Common myeloid progenitor, CD34-positive (primary cell): ENCODE measurements at places on chromosomes 7 and 10.

DNA sequence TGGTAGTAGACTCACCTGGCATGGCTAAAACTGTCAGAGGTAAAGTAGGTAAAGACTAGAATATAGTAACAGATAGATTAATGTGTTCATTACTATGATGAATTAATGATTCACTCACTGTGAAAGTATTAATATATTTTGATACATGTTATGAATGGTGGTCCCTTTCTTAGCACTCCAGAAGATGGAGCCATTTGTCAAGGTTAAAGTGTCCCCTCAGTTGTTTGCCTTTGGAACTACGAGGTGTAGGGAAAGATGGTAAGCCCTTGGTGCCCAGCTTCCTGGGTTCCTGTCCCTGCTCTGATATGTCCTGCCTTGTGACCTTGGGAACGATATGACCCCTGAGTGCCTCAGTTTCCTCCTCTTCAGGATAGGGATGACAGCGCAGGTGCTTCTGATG lies 49.4 kb downstream of the HTRA1 start:
- no peak for DNase-seq

DNA sequence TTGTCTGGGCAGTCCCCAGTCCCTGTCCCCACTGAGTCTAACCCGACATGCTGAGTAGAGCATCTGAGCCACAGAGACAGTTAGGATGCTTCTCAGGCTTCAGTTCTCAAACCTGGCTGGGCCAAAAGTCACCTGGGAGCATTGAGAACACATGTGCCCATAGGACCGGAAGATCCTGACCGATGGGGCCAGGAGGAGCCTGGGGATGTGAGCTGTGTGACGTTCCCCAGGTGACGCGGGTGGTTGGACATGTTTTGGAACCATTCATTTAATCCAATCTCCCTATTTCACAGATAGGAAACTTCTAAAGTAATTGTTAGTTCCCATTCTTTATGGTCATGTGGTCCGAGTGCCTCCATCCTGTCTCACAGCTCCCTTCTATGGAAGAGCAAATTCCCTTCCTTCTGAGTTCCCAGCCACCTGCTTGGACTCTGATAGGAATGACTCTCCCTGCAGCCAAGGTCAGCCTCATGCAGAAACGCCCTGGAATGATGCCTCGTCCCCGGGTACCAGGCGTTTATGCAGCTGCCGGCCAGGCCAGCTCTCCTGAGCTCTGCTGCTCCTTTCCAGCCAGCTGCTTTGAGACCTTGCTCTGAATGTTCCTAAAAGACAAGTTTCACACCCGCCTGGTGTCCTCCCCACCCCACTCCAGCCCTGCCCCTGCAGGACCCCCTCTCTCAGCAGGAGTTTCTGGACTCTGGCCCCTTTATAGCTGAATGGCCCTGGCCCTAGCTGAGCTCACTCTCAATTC lies 166.5 kb upstream of the RHEB start:
- no peak for DNase-seq

DNA sequence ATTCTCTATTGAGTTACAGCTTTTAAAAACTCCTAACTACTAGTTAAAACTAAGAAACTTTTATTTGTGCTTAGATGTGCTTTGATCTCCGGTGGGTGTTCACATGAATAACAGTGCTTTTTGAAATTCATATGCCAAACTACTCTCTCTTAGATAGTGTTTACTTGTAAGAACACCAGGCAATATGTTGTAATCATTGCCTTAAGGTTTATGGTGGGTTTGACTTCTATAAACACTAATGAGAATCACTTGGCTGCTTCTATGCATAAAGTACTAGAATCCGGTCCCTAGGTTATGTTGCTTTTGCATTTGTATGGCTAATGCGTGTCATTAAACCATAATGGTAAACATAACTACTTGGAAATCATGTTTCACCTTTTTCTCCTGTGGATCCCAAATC lies 203.9 kb upstream of the VSTM2A start:
- no peak for DNase-seq

DNA sequence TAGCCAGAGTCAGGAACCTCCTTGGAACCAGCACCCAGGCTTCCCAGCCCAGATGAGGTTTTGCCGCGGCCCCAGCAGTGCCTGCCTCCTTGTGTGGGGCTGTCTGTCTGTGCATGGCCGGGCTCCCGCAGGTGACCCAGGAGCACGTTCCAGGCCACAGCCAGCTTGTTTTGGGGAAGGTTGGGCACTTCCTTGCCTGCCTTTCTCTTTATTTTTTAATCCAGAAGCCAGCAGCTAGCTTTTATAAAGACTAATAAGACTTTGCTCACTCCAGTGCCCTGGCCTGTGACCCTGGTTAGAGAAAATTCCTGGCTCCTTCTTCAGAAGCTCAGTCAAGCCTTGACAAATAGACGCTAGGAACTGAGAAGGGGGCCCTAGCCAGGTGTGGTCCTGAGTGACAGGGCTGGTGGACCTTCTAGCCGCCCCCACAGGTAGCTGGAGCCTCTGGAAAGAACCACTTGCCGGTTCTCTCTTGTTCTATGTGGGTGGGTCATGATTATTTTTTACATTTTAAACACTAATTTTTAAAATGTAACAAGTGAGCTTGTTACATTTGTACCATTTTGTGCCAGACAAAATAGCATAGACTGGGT lies 837 bp downstream of the SLC29A3 start:
- no peak for DNase-seq

GRCh38 chr7:102874166-102874829 lies 38.5 kb upstream of the LRRC17 start:
- DNase-seq, result peak; percentile 60

- peak; percentile 72 for DNase-seq
Observed at GRCh38 chr7:954330-955238, at the start of gene ADAP1. TSS of gene ADAP1 (minus strand) at chr7:954680. CDS start at chr7:954477, 203 bp downstream.

- no peak for DNase-seq
Observed at GRCh38 chr10:58465629-58466028, 47.0 kb upstream of the BICC1 start.

- no peak for DNase-seq
Observed at GRCh38 chr7:87027900-87028299, 31.6 kb downstream of the ELAPOR2 start.

DNA sequence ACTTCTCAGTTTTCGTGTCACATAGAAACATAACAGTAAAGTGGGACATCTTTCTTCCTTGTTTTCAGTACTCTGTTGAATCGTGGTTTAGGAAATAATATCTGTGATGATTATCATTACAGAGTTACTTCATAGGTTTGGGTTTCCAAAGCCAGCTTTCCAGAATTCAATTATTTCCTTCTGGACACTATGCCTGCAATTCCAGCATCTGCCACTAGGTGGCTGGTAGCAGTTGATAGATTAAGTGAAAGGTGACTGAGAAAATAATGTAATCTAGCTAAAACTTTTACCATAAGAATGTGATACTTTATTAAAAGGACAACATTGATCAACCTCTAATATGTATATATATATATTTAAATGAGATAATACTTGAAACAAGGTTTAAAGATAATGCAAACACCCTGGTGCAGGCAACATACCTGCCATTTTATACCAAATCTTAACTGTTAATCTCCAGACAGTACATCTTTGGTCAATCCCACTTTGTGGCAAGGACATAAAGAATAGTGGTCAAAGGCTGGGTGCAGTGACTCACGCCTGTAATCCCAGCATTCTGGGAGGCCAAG lies 102.6 kb downstream of the SH3PXD2A start:
- no peak for DNase-seq

DNA sequence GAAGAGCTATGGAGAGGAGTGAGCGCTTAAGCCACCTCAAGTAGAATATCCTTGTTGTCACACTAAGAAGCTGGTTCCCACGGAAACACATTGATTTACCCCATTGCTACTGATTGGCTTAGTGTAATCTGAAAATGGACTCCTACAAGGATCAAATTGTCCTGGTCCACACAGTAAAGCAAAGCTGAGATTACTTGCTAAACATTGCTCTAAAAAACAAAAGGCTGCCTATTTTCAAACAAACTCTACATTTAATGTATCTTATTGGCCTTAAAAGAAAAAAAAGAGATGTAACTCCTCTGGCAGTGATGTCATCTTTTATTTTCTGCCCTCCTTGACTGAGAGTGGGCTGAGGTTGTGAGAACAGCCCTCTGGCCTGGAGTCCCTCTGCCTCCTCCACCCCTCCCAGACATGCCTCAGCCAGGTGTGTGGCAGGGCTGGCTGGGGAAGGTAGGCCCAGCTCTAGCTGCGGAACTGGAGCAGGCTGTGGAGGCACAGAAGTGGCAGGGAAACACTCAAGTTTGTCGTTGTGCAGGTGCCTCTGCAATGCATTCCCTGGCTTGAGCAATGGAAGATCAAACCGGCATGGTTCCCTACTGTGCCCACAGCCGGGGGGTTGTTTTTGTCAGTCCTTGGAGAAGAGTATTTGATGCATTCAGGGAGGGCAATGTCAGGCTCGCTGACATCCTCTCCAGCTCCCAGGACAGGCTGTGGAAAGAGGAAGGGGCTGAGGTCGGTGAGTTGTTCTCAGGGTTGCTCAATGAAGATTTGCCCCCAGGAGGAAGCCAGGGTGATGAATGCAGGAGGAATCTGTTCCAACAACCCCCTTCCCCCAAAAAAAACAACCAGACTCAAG lies 9.1 kb downstream of the KLF6 start:
- DNase-seq, result no peak

DNA sequence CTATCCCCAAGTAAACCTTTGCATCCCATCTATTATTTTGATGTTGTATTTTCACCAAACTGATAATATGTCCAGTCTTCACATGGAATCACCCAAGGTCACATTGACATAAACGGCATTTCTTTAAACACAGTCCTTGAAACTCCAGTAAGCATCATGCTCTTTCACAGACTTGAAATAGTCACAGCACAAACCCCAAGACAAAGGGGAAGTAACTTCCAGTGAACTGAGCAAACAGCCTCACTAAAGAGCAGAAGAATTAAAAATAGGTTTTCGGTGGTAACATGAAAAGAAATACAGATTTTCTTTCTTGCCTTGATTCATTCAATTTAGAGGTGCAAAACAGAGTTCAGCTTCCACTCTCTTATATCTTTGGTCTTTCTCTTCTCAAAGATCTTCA lies 253.7 kb downstream of the SFMBT2 start:
- peak; percentile 70 for DNase-seq

DNA sequence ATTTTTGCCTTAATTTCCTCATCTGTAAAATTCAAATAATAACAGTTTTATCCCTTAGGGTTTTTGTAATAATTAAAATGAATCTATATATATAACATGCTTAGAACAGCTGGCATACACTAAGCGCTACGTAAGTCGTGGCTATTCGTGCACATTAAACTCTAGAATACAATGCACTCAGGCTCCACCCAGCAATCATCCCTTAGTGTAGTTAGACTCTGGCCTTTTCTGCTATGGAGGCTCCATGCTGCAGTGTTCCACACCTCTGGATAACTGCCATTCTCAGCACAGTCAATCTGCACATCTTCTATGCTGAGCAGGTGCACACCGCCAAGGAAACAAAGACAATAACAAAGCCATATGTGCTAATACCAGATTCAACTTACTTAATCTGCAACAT lies 92.9 kb downstream of the IPMK start:
- no peak for DNase-seq

- no peak for DNase-seq
Observed at GRCh38 chr10:74337330-74338016, 186.5 kb downstream of the ADK start.

DNA sequence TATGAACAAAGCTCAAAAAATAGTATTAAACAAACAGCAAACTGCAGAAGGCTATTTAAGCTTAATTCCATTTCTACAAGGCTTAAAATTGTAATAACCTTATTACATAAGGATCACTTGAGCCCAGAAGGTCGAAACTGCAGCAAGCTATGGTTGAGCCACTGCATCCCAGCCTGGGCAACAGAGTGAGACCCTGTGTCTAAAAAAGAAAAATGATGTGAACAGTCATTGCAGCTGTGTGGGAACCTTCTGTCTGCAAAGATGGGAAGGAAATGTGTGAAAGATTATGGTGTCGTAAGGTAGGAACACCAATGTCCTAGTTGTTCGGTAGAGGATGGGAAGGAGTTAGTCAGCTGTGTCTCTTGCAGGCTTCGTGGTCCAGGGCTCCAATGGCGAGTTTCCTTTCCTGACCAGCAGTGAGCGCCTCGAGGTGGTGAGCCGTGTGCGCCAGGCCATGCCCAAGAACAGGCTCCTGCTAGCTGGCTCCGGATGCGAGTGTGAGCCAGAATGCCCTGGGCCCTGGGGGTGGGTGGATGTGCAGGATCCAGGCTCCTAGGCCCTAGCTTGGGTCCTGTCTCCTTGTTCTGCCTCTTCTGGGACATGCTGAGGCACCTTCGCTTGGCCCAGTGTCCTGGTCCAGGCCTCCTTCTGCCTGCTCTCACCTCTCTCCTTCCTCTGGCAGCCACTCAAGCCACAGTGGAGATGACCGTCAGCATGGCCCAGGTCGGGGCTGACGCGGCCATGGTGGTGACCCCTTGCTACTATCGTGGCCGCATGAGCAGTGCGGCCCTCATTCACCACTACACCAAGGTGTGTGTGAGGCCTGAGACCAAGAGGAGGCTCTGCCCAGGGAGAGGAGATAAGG lies 9.1 kb downstream of the C10orf62 start:
- no peak for DNase-seq

GRCh38 chr10:65348637-65349036 lies 1577.2 kb upstream of the LRRTM3 start:
- no peak for DNase-seq

DNA sequence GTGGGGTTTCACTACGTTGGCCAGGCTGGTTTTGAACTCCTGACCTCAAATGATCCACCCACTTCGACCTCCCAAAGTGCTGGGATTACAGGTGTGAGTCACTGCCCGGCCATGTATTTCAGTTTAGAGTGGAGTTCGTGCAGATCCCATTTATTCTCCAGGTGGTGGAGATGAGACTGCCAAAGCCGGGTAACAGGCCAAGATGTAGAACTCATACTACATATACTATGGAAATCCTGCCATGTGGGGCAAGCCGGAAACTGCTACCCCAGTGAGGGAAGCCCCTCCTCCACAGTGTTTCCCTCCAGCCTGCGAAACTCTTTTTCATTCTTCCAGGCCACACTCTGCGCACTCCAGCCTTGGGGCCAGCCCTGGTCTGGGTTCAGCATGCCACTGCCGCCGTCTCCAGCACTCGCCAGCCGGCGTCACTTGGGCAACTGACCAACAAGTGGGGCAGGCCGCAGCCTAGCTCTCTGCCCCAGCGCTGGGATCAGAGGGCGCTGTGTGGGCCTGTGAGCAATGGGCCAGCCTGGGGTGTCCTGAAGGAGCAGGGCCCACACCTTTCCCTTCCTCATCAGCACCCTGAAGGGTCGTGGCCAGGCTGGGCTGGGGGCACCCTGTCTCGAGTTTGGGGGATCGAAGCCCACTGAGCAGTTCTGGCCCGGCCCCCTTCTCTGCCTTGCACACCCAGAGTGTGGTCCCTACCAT lies 122.0 kb downstream of the TRRAP start:
- no peak for DNase-seq
